ENCODE measurements at places on chromosomes 6 and 20.

- H3K27me3 ChIP-seq = no peaks in the 10 kb centered on the region
- peaks cover 25% of the 10 kb centered on the region for H3K4me1 ChIP-seq
Observed at GRCh38 chr20:53964067-53964466, 106.3 kb downstream of the BCAS1 start.

DNA sequence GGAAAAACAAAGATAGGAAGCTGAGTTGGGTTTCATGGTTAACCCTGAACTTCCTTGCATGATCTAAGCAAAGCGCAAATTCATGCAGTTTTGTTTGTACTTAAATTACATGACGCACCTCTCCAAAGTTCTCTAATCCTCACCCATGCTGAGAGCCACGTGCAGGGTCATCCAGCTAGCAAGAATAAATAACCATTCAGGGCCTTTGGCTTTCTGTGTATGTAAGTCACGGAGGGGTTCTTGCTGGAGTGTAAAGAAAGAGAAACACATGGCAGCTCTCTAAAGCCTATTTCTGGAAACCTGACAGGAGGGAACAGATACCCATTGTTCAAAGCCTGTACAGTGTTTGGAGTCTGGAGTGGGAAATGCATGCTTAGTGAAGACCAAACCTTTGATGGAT, 171.7 kb upstream of the CCN2 start:
- no peaks in the 10 kb centered on the region for H3K36me3 ChIP-seq
- peak overlapping the region; percentile 59 for H3K27ac ChIP-seq
- no peaks in the 10 kb centered on the region for H3K27me3 ChIP-seq
- DNase-seq = peak; percentile 94
- H3K4me1 ChIP-seq = peaks cover 26% of the 10 kb centered on the region

GRCh38 chr6:137941995-137942394, 74.9 kb downstream of the TNFAIP3 start:
- H3K4me1 ChIP-seq = no peaks in the 10 kb centered on the region
- H3K27me3 ChIP-seq = no peaks in the 10 kb centered on the region
- H3K27ac ChIP-seq = no peak overlapping the region
- H3K4me3 ChIP-seq = no peak overlapping the region
- DNase-seq = no peak

DNA sequence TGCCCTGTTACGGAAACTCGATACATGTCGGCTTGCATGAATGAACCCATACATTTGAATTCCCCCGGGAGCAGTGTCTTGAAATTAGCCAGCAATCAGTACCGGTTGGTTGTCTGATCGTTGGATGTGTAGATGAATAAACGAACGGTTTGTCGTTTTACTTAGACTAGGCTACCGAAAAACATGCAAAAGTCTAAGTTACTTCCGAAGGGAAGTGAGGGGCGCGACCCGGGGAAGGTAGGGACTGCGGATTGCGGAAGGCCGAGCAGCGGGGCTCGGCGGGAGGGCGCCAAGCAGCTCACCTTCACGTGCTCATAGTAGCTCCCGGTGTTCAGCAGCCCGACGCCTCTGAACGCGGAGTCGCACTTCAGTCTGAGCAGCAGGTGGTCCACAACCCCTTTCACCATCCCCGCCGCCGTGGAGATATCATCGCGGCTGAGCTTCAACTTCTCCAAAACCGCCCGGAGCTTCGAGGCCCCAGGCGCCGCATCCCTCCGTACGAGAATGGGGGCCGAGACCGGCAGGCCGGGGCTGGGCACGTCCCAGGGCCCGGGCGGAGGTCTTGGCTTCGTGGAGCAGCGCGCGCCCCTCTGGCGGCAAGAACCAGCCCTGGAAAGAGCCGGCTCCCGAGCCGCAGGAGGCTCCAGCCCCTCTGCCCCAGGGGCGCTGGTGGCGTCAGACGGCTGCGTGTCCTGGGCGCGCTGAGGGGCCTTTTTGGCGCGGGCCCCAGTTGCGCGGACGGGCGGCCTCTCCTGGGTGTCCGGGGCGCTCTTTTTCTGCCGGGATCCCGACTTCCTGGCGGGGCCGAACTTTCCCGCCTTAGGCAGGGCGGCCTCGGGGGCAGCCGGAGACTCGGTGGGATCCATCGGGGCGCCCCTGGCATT, 632 bp downstream of the CGAS start:
- H3K4me3 ChIP-seq = no peak overlapping the region
- H3K4me1 ChIP-seq = no peaks in the 10 kb centered on the region
- no peak overlapping the region for H3K27ac ChIP-seq
- no peak for DNase-seq
- H3K27me3 ChIP-seq = peaks cover 20% of the 10 kb centered on the region

- no peaks in the 10 kb centered on the region for H3K36me3 ChIP-seq
- no peaks in the 10 kb centered on the region for H3K27me3 ChIP-seq
- no peak overlapping the region for H3K4me3 ChIP-seq
Observed at GRCh38 chr6:107217248-107217647, 101.9 kb upstream of the BEND3 start.

DNA sequence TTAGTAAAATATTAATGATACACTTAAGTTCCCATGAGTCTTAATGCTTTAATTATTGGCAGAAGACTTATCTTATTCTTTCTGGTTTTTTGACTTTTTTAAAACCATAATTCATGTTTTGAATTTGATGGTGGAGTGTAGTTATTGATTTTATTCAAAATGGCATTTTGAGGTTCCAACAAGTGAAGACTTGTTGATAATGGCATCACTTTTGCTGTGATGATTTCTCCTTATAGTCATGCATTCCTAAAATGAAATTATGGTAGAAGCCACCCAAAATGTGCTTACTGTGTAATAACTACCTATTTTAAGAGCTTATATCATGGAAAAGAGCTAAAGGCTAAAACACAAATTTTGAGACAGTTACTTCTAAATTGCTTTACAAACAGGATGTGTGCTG, 2.2 kb downstream of the DOP1A start:
- no peaks in the 10 kb centered on the region for H3K27me3 ChIP-seq
- peaks cover 6% of the 10 kb centered on the region for H3K4me1 ChIP-seq
- H3K36me3 ChIP-seq = peaks cover 4% of the 10 kb centered on the region
- H3K27ac ChIP-seq = no peak overlapping the region
- no peak overlapping the region for H3K4me3 ChIP-seq

- no peaks in the 10 kb centered on the region for H3K4me1 ChIP-seq
- H3K27me3 ChIP-seq = no peaks in the 10 kb centered on the region
- no peak for DNase-seq
- H3K27ac ChIP-seq = no peak overlapping the region
- no peak overlapping the region for H3K4me3 ChIP-seq
Observed at GRCh38 chr6:2257363-2257762, 12.0 kb upstream of the GMDS start.

- H3K27me3 ChIP-seq = no peaks in the 10 kb centered on the region
- H3K27ac ChIP-seq = no peak overlapping the region
- H3K4me1 ChIP-seq = no peaks in the 10 kb centered on the region
- no peak overlapping the region for H3K4me3 ChIP-seq
- H3K36me3 ChIP-seq = no peaks in the 10 kb centered on the region
Observed at GRCh38 chr6:63391203-63391970, 71.6 kb upstream of the LGSN start.

DNA sequence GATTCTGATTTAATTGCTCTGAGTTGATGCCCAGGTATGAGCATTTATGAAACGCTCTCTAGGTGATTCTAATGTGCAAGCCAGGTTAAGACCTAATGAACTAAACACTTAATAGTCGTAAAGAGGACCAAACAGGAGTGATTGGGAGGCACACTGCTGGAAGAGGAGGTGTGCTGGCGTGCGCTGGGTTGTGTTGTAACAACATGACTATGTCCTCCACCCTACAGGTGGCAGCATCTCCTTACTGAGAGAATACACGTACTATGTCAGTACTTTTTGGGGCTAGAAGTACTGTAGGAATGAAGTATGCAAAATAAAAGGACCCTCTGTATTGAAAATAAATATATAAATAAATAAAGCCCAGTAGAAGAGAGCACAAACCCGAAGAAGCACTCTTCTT, 11.9 kb downstream of the C6orf89 start:
- no peak for DNase-seq
- no peak overlapping the region for H3K4me3 ChIP-seq
- H3K27ac ChIP-seq = no peak overlapping the region
- H3K36me3 ChIP-seq = peaks cover 51% of the 10 kb centered on the region

DNA sequence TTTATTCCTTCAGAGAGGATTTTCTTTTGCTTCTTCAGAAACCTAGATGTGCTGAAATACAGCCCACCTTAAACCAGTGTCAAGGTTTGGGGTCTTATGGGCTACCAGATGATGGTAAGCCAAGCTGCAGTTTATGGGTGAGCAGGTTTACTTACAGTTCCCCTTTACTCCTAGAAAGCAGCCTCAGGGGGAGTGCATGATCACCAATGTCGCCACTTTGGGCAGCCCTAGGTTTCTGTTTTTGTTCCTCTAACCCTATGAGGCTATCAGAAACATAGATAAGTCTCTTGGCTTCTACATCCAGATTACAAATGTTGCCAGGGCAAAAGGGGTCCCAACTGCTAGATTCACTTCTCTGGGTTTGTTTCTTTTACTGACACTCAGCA, 67.2 kb downstream of the TRIM27 start:
- no peak for DNase-seq
- no peaks in the 10 kb centered on the region for H3K36me3 ChIP-seq
- no peak overlapping the region for H3K27ac ChIP-seq
- peaks cover 8% of the 10 kb centered on the region for H3K27me3 ChIP-seq
- peaks cover 6% of the 10 kb centered on the region for H3K4me1 ChIP-seq

All from SJSA1 (cell line).